ENCODE measurements at places on chromosomes 3 and 15. TPM values are rescaled to one million over a fixed set of nuclear protein-coding genes. Genes with fewer than 3 reads are reported as not detected.
A peak's percentile ranks its signal among the peaks of the same experiment; 100 is the strongest.

DNA sequence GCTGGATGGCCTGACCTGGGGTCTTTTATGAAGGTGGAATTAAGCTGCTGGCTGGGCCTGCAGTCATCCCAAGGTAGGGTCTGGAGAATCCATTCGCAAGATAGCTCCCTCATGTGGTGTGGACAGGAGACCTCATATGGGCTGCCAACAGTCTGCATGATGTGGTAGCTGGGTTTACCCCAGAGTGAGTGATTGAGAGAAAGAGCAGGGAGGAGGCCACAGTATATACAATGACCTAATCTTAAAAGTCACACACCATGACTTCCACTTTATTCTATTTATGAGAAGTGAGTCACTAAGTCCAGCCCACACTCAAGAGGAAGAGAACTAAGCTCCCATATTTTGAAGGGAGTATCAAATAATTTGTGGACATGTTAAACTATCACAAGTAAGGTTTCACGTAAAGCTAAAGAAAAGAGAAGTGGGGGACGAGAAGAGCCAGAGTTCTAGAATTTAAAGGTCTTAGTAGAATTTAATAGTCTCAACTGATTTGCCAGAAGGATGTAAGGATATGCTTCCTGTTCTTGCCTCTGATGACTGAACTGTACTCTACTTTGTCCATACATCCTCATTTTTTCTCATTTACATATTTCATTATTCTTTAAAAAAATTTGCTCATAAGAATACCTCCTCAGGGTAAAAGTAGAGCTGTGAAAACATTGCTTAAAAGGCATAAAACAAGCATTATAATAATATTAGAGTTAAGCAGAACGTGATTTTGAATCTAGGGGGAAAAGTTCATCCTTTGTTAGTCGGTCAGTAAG, 184.4 kb downstream of the PEX5L start:
- peak; percentile 2 for DNase-seq

- no peak for DNase-seq
These were observed 131.5 kb upstream of the KCNH8 start for GRCh38 chr3:19016851-19017250.

DNA sequence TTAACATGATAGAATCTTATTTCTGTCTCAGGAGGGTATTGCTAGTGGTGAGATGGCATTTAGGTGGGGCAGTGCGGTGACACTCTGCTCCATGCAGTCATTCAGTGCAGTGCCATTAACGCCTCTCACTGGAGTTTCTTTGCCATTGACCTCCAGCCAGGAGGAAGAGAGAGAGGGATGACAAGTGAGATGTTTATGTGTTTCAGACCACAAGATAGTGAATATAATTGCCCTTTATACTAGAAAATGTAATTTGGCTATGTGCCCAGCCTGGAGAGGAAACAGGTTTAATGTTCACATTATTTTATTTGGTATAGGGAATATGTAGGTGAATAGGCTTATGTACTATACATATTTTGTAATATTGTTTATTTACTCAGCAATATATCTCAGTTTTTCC, 84.5 kb downstream of the ZIC1 start:
- DNase-seq, result no peak

COLQ gene
- total RNA-seq, result 0.72 TPM

- DNase-seq, result peak; percentile 82
These were observed 72.2 kb downstream of the TOP2B start for GRCh38 chr3:25592510-25592968.

GRCh38 chr3:68876112-68876713, 56.1 kb downstream of the TAFA4 start:
- peak; percentile 74 for DNase-seq

- no peak for DNase-seq
These were observed 42.1 kb downstream of the ZNF654 start for GRCh38 chr3:88101142-88101541.

GRCh38 chr15:74829486-74829885, 3.1 kb downstream of the CPLX3 start:
- DNase-seq, result no peak
